ENCODE measurements at places on chromosomes 1 and 21.

DNA sequence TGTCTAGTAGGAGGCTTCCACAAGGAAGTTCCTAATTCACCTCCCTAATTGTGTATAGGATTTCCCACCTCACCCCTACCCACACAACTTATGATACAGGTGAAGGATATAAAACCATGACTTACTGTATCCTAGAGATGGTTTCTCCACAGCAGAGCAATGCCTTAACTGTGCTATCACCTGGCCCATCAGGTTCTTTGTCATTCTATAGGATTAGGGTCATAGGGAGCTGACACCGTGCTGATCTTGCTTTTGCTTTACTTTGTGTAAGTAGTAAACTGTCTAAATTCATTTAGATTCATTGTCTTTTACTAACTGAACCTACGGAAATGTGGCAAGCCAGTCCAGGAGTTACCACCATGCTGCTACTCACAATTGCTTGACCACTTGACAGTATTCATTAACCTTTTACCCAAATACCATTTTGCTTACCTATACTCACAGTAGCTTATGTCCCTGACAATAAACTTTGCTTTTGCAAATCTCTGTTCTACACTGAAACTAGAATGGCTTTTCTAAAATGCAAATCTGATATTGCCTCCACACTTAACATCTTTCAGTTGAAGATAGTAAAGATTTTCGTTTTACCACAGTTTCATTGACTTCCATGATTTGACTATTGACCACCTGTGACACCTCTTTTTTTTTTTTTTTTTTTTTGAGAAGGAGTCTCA is 147.6 kb downstream of the IFI44 start:
- DNase-seq = no peak

- no peak for DNase-seq
Measured at GRCh38 chr21:43772425-43772821, 3.7 kb downstream of the CSTB start.

DNA sequence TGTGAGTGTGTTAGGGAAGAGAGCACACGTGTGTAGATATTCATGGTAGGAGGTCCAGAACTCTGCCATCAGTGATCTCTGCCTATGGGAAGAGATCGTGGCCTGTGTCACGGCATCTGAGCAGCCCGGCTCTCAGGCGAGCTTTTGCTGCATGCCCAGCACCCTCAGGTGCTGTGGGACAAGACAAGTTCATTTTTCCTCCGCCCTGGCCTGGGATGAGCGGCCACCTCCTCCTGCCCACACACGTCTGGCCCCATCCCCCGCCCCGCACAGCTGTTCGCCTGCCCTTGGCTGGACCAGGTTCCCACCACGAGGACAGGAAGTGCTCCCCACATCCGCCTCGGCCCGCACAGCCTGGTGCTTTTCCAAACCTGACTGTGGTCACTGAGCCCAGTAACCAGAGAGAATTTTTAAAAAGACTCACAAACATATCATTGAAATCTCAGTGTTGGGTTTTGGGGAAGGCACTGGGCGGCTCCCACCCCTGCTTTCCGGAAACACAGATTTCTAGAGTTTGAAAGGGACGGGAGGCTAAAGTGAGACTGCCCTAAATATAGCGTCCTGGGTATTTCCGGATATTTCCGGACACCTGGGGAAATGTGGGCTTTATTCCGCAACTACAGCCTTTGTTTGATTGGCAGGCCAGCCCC is 18.0 kb downstream of the BMP8A start:
- DNase-seq = no peak

GRCh38 chr1:92990828-92991227 is 29.6 kb upstream of the DIPK1A start:
- no peak for DNase-seq

- no peak for DNase-seq
Measured at GRCh38 chr1:243910607-243911006, 60.6 kb upstream of the AKT3 start.

GRCh38 chr1:101153692-101154091 is 83.1 kb upstream of the S1PR1 start:
- DNase-seq = no peak

DNA sequence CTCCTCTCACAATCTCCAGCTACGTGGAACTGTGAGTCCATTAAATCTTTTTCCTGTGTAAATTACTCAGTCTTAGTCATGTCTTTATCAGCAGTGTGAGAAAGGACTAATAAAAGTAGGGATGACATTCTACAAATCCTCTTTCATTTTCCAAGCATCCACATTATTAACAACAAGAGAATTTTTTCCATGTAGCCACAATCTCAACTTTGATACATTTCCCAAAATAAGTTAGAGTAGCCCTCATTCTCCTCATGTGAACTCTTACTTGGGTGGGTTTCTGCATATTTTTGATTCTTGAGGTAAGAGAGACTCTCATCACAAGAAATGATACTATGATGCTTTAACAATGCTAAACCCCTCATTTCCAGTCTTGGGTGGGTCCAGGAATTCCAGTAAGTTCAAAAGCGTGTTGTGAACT is 52.8 kb downstream of the TNFSF18 start:
- peak; percentile 55 for DNase-seq

GRCh38 chr1:199937661-199938060 is 89.8 kb upstream of the NR5A2 start:
- no peak for DNase-seq

GRCh38 chr1:155794605-155795245 is 62.3 kb downstream of the GON4L start:
- DNase-seq = no peak

DNA sequence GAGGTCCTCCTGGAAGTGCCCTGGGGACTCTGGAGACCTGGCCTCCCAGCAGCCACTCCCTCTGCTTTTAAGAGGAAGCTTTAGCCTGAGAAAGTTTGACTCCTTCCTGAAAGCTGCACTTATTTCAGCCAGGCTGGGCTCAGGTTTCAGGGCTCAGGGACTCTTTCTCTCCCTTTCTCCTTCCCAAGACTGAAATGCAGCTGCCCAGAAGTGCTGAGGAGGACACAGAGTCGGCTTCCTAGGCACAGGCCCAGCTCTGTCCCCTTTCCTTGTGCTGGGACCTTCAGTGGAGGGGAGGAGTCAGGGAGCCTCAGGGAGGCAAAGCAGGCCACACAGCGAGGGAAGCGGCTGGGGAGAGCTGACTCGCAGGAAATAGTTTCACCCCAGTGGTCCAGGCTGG is 137.3 kb downstream of the NAV1 start:
- no peak for DNase-seq

DNA sequence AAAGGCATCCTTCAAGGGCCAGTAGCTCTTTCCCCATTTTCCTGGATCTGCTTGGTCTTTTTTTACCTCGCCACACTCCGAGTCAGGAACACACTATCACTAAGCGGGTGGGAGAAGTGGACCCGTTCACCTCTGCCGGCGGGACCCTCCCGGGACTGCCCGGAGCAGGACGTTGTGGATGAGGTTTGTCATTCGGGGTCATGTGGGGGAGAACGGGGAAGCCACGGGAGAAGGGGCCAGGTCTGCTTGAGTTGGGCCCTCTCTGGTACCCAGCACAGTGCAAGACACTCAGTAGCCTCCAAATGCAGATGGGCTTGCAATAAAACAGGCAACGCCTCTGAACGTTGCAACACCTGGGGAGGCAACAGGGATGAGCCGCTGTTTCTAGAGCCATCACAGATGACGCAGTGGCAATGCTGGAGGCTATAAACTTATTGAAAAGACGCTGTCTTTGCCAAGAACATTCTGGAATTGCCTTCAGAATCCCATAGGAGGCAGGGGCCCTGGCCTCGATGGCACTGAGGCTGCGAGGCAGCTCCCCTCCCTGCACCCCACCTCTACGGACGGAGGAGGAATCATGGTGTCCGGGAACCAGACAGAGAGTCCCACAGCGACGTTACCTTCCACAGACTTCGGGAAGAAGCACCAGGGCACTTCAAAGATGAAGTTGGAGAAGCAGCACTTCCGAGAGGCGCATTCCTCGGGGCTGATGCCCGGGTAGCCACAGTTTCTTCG is 3.8 kb downstream of the TFF2 start:
- DNase-seq = no peak

DNA sequence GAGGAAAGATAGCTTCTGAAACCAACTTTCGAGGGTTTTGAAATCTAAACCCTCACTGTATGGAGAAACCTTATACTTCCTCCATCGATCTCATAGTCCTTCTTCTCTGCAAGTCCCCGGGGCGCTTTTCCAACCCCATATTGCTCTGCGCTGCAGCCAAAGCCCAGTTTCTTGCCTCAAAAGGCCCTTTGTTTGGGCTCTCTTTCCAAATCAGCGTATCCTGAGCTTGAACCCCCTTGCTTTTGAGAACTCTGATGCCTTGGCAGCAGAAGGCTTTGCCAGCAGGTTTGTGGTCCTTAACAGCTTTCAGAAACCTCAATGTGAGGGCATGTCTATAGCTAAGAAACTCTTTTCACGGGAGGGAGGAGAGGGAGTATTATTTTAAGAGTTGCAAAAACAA is 21.6 kb downstream of the PLPP3 start:
- no peak for DNase-seq

GRCh38 chr21:46006547-46007491 is 25.2 kb downstream of the COL6A1 start:
- no peak for DNase-seq

GRCh38 chr1:91697416-91697815 is 188.5 kb downstream of the TGFBR3 start:
- no peak for DNase-seq

DNA sequence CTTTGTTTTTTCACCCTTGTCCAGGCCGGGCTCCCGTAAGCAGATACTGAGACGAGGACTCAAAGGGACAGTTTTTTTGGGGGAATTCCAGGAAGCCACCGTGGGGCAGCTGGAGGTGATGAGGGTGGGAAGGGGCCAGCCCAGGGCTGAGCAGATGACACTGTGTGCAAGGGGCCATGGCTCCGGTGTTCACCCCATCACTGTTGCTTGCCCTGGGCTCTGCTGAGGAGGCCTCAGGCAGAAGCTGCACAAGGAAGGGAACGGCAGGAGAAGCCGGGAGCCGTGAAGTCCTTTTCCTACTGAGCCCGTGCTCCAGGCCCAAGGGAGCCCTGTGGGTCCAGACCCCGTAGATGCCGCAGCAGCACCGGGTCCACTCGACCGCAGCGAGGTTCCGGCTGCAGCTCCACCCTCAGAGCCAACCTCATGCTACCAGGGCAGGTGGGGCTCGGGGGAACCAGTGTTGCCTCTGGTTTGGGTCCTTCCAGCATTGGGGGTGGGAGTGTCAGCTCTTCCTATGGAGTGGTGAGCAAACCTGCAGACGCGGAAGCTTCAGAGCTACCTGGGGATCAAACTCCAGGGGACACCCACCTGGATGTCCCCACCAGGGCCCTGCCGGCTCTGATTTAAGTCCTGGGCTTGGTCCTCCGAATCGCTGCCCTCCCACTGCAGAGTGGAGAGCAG is 4.3 kb upstream of the CALML6 start:
- no peak for DNase-seq

- peak; percentile 85 for DNase-seq
Measured at GRCh38 chr1:203480525-203481084, 5.0 kb downstream of the PRELP start.

GRCh38 chr1:7783178-7783711 is 846 bp upstream of the PER3 start:
- DNase-seq = no peak

DNA sequence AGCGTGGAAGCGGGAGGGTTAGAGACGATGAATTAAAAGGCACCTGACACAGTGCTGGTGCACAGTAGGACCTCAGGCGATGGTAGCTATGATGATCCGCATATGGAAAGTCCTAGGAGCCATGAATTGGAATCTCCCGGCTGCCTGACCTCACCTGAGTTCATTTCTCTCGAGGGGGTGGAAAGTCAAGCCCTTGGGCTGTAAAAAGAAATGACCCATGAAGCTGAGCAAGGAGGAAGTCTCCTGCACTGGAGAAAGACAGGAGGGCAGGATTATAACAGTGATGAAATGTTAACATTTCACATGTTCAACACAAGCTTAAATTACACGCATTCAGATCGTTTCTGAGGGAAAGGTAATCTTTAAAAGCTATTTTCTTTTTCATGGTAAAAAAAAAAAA is 481.2 kb downstream of the MATN1 start:
- DNase-seq = no peak

GRCh38 chr1:174721246-174721645 is 273.5 kb downstream of the GPR52 start:
- DNase-seq = no peak

GRCh38 chr1:112548547-112548946 is 39.8 kb downstream of the WNT2B start:
- DNase-seq = no peak

GRCh38 chr1:228889289-228889688 is 154.0 kb downstream of the RHOU start:
- DNase-seq = no peak

DNA sequence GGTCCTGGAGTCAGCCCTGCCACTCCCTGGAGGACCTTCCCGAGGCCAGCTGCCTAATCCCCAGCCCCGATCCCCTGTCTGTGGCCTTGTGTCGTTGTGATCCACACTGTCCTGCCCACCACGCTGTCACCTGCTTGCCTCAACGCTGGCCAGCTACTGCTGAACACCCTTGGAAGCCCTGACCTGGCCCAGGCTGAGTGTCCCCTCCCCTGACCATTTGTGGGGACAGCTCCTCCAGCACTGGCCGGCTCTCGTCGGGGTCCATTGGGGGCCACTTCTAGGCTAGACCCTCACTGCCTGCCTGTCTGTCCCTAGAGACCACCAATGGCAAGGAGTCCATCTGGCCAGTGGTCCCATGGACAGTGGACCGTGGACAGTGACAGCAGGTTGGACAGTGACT is 12.0 kb upstream of the UMODL1 start:
- no peak for DNase-seq

GRCh38 chr1:44606701-44607281 is 67.5 kb downstream of the TMEM53 start:
- DNase-seq = no peak

GRCh38 chr1:115592264-115592663 is 49.5 kb upstream of the VANGL1 start:
- no peak for DNase-seq

- DNase-seq = no peak
Measured at GRCh38 chr1:2785631-2786328, 15.7 kb downstream of the TTC34 start.

GRCh38 chr1:218304281-218305039 is 19.4 kb downstream of the RRP15 start:
- peak; percentile 29 for DNase-seq

DNA sequence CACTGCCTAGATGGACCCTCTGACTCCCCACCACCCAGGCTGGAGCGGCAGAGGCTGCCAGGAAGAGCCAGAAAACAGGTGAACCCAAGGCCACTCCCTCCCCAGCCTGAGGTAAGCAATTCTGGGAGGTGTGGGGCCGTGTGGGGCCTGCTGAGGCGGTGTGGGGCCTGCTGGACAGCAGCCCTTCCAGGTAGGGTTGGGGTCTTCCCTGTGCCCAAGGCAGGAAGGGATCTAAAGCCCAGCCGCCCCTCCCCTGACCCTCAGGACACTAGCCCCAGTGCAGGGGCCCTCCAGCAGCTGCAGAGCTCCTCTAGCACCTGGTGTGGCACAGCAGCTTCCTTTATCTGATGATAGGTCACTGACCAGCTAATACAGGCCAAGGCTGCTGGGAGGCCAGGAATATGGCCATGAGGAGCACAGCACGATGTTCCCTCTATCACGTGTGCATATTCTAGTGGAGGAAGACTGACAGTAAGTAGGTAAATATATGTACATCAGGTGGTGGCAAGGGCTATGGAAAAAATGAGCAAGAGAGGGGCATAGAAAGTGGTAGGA is 86.9 kb downstream of the IER5 start:
- no peak for DNase-seq

- DNase-seq = peak; percentile 3
Measured at GRCh38 chr1:35605071-35605866, 32.2 kb downstream of the TFAP2E start.

Data from fibroblast of skin of left quadriceps (primary cell).